Muscle of leg (tissue), 16 donors: ENCODE measurements at places on chromosomes 4 and X.
A peak's percentile ranks its signal among the peaks of the same experiment; 100 is the strongest.

- DNase-seq, result no peak
These were observed 606 bp downstream of the EFHC2 start for GRCh38 chrX:44342866-44343265.

GRCh38 chr4:77921701-77922100 lies 59.1 kb downstream of the MRPL1 start:
- peak; percentile 45 for DNase-seq

DNA sequence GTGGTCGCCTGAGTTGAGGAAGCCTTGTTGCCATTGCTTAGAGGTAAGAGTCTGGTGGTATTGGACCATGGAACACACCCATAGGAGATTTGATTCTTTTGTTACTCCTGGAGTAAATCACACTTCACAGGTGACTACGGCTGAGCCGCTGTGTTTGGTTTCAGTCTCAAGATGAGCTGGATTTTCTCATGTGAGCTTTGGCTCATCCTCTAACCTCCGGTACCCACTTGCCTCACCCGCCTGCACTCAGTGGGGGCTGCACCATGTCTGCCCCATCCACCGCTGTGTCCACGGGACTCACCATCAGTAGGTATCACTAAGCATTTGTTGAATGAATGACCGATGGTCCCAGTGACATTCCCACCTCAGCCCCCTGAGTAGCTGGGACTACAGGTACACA lies 52.7 kb downstream of the HTT-AS start:
- DNase-seq, result no peak

DNA sequence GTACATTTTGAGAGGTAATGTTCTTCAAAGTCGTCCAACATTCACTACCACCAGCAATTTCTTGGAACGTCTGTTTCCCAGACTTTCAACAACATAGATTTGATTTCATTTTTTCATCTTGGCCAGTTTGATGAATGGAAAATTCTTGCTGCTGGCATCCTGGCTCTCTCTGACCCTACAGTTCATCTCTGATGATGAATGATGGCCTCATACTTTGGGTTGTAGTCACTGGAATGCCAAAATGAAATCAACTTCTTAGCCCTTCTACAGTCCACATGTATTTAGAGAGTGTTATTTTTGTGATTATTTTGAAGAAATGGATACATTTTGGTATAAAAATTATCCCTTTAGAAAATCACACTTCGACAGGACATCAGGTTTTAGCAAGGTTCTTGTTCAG lies 8.8 kb downstream of the CHST7 start:
- no peak for DNase-seq
